Caco-2 (cell line): ENCODE measurements at places on chromosomes 2 and 18. TPM values are rescaled to one million over a fixed set of nuclear protein-coding genes. Genes with fewer than 3 reads are reported as not detected.

Gene EGR4
- 0.30 TPM in 1 of 2 replicates, not detected in the other for total RNA-seq

Gene CERKL
- not detected in 2 replicates for total RNA-seq

Gene EPC2
- 27.7 and 32.0 TPM in 2 replicates for total RNA-seq

Gene CELF4
- 0.11 TPM in 1 of 2 replicates, not detected in the other for total RNA-seq

Gene SLC30A3
- 3.9 and 4.3 TPM in 2 replicates for total RNA-seq

Gene GBX2
- total RNA-seq: 2.1 and 2.4 TPM in 2 replicates

Gene TNFAIP6
- not detected in 2 replicates for total RNA-seq

Gene CXCR1
- total RNA-seq: not detected in 2 replicates

Gene CCDC74A
- total RNA-seq: 0.36 TPM in 1 of 2 replicates, not detected in the other

Gene KLF11
- total RNA-seq: 21.0 and 22.9 TPM in 2 replicates
